ENCODE measurements at places on chromosomes 11 and 22.

DNA sequence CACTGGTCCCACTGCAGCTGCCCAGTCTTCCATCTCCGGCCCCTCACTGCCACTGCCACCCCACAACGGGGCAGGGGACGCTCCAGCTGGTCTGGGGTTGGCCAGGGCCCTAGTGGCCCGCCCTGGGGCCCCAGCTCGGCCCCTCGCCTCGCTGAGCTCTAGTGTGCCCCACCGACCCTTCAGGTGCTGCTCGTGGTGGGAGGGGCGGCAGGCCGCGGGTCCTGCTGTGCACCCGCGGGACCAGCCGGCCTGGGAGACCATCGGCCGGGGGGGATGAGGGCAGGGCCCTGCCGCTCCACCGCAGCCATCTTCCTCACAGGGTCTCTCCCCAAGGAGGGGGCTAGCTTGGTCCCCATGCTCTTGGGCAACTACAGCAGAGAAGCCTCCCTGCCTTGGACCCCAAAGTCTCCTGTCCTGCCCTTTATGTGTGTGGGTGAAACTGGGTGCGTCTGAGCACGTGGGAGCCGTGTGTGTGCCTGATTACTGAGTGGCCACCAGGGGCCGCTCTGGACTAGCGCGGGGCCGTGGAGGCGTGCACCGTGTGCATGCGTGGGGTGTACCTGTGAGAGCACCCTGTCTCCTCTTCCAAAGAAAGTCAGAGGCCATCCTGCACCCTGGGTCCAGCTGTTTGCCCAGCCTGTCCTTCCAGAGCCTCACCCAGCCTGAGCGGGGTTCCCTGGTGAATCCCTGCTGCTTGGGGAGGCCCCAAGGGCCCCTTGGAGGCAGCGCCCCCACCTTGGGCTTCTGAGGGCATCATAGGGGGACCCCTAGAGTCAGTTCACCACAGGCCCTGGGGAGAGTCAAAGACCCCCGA is 6.0 kb upstream of the ACR start:
- no peak for DNase-seq

- no peak for DNase-seq
Observed at GRCh38 chr22:26330971-26331625, 98.0 kb upstream of the ASPHD2 start.

GRCh38 chr11:14358729-14359439 is at the start of gene RRAS2:
TSS of gene RRAS2 (minus strand) at chr11:14359183. CDS start at chr11:14358870, 313 bp downstream.
- peak; percentile 36 for DNase-seq

DNA sequence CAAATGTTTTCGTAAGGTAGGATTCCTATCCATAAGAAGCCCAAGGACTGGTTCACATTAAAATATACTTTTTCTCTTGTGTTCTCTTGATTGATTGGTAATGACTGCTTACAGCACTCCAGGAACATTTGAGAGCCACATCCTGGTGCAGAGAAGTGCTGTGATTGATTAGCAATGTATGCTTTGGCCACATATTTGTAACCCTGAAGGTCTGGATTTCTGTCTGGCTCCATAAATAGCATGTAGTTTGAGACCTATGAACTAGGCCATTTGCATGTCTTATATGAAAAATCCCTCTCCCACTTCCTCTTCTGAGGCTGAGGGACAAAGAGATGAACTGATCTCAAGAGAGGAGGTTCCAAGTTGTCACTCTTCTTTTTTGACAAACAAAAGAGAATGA is 49.3 kb upstream of the CD44 start:
- DNase-seq, result no peak

DNA sequence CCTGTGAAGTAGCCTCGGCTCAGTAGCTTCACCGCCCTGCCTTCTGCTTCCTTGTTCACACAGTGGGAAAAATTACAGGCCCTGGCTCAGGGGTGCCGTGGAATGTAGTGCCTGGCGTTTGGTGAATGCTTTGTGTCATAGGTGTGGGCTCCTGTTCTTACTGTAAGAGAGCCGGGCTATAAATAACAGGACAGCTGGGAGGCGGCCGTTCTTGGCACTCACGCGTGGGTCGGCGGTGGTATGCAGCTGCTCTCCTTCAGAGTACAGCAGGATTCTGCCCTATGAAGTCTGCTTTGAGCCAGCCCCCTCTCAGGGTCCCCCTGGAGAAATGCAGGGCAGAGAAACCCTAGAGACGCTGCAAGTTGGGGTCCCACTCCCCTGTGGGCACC is 84.2 kb downstream of the CTTN start:
- no peak for DNase-seq

GRCh38 chr22:50274311-50274710 is 4.1 kb upstream of the MAPK11 start:
- peak; percentile 12 for DNase-seq

GRCh38 chr11:68372114-68372513 is 59.7 kb downstream of the LRP5 start:
- no peak for DNase-seq

- no peak for DNase-seq
Observed at GRCh38 chr22:38566726-38567504, 3.1 kb downstream of the DMC1 start.

GRCh38 chr11:27757953-27758352 is 57.7 kb upstream of the BDNF start:
- peak; percentile 43 for DNase-seq

DNA sequence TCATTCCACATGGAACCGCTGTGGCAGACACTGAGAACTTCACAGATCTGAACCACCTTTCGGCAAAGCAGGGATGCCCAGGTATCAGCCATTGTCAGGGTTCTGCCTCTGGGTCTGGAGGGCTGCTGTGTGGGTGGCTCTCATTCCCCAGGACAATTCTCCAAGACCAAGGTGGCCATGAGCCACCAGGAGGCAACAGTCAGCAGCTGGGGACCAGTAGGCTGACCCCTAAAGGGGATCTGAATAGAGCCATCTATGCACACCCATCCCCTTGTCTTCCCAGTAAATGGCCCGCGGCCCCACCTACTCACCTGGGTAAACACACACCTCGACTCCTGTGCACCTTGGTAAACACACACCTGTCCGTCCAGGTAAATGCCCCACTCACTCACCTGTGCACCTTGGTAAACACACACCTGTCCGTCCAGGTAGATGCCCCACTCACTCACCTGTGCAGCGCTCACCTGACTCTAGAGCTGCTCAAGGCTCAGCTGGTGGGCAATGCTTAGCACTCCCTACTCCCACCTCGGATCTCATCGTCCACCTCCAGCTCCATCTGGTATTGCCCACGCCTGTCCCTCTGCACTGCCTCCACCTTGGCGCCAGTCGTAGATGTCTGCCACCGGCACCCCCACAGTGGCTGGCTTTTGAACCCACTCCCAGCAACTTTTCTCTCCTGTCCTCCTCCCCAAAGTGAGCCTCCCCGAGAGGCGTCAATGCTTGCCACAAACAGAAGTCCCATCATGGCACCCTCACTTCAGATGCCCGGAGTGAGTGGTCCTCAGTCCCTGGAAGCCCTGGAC is 10.2 kb downstream of the SLC25A1 start:
- DNase-seq, result no peak

DNA sequence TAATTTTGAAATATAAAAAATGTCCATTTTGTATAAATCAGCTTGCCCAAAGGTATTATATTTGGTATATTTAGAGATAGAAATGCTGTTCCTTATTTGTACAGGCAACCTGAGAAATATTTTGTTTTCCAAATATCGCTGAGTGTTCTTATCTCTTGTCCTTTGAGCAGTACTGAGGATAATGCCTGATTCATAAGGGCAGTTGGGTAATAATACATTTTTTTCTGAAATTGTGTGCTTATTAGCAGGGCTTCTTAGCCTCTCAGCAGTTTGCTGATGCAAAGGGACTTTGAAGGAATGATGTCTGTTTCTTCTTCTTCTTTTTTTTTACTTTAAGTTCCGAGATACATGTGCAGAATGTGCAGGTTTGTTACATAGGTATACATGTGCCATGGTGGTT is 69.1 kb downstream of the LDLRAD3 start:
- no peak for DNase-seq
